K562 (cell line): ENCODE measurements at places on chromosomes 5 and 9.

GRCh38 chr9:129275626-129276247, 97.7 kb upstream of the IER5L start:
- no peak for DNase-seq

- no peak for DNase-seq
Measured at GRCh38 chr9:93467462-93467861, 14.1 kb upstream of the FAM120AOS start.

- peak; percentile 21 for DNase-seq
Measured at GRCh38 chr5:71955723-71956122, 151.6 kb upstream of the MAP1B start.

- no peak for DNase-seq
Measured at GRCh38 chr5:126920291-126920690, 110.1 kb downstream of the MARCHF3 start.

- DNase-seq: no peak
Measured at GRCh38 chr5:127766676-127767335, 63.6 kb downstream of the CCDC192 start.

DNA sequence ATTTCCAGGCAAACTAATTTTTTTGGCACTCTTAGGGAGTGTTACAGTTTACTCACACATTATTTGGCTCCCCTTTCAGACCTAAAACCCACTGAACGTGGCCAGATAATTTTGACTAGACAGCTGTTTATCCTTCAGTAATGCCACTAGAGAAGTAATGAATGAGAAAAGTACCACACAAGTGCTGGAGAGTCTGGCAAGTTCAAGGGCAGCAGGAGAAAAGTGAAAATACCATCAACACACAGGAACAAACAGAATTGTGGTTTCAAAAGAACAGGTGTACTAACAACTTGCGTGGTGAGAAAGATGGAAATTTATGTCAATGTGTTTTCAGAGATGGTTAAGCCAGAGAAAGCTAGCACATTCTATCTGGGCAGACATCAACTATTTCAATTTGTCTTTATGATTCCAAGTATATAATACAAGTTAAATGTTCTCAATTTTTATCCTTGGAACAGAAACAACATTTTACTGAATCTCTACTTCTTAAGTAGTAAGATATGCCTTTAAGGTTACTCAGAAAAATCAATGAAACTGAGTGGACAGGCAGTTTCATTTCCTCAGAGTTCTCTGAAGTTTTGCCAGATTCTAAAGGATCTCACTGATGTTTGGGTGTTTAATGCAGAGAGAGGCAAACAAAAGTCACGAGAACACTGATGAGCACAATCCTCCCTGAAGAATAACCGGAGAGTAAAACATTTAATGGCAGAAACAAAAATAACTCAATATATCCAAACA, 91.0 kb downstream of the ARSB start:
- no peak for DNase-seq

DNA sequence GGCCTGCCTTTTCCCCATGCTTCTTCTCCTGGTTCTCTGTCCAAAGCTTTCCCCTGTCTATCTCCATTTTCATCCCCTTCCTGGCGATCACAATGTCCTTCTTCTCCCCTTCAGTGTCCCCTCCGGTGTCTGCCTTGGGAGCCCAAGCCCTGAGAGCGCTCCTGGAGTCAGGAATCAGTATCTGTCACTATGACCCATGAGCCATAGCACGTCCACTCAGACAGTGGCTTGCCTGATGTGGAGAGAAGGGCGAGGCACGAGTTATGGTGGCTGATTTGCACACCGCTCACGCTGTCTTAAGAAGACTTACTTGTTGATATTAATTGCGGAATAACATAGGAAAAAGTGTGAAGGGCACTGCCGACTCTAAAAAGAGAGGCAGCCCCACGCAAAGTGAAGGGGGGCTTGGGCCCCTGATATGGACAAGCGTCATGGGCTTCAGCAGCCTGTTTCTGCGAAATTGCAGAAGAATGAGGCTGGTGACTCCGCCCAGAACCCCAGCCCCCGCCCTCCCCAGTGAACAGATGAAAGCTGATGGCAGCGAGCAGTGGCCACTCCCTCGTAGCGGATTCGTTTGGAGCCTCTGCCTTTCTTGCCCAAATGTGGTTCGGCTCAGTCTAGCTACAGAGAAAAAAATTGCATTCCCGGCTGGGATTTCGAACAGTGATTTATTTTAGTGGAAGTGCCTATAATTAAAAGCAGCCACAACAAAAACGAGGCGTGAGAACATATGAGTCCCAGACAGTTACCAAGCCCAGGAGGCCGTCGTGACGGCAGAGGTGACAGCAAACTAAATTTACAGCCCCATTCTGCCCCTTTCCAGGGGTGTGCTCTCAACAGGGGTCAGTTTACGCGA, 149.8 kb downstream of the ICE1 start:
- DNase-seq: peak; percentile 49

GRCh38 chr9:113701774-113702755, 174.0 kb upstream of the ZNF618 start:
- no peak for DNase-seq

GRCh38 chr9:89481538-89481915, 16.4 kb downstream of the SEMA4D start:
- DNase-seq: no peak

GRCh38 chr9:17609312-17610005, 30.6 kb downstream of the SH3GL2 start:
- no peak for DNase-seq

- DNase-seq: no peak
Measured at GRCh38 chr5:128572051-128572929, 34.2 kb upstream of the FBN2 start.

GRCh38 chr5:138955013-138955660, 80.0 kb upstream of the LRRTM2 start:
- DNase-seq: no peak

- no peak for DNase-seq
Measured at GRCh38 chr5:44862808-44863207, 54.1 kb downstream of the MRPS30 start.

- DNase-seq: no peak
Measured at GRCh38 chr9:7137040-7137439, 379.3 kb downstream of the KDM4C start.

DNA sequence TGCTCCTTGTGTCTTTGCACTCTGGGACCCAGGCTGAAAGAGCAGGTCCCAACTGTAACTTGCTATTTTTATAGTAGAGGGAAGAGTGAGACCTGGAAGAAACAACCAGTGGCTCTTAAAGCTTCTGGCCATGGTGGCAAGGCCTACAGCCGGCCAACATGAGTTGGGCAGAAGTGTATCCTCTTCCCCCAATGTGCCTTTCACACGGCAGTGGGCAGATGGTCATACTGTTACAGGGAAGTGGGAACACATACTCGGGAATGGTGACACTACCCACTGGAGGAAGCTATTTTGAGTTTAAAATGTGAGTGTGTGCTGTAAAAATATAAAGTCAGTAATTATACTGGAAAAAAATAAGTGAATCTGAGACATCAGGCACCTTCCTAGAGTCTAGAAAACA, 116.0 kb downstream of the MVB12B start:
- DNase-seq: no peak

- DNase-seq: no peak
Measured at GRCh38 chr9:94286116-94286515, 27.0 kb downstream of the ZNF169 start.

DNA sequence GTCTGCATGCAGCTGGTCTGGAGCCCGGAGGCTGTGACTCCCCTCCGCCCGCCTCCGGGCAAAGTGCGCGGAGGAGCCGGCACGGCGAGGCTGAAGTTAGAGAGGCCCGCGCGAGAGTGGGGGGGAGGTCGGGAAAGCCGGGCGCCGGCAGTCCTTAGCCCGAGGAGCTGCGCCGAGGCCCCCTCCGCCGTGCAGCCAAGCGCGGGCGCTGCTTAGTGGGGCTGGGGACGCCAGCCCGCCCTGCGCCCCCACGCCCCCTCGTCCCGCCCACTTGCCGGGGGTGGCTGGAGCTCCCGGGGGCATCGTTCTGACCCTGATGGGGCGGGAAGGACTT, 403 bp downstream of the NINJ1 start:
- peak; percentile 74 for DNase-seq

GRCh38 chr5:83914662-83915418, 194.2 kb upstream of the HAPLN1 start:
- no peak for DNase-seq

DNA sequence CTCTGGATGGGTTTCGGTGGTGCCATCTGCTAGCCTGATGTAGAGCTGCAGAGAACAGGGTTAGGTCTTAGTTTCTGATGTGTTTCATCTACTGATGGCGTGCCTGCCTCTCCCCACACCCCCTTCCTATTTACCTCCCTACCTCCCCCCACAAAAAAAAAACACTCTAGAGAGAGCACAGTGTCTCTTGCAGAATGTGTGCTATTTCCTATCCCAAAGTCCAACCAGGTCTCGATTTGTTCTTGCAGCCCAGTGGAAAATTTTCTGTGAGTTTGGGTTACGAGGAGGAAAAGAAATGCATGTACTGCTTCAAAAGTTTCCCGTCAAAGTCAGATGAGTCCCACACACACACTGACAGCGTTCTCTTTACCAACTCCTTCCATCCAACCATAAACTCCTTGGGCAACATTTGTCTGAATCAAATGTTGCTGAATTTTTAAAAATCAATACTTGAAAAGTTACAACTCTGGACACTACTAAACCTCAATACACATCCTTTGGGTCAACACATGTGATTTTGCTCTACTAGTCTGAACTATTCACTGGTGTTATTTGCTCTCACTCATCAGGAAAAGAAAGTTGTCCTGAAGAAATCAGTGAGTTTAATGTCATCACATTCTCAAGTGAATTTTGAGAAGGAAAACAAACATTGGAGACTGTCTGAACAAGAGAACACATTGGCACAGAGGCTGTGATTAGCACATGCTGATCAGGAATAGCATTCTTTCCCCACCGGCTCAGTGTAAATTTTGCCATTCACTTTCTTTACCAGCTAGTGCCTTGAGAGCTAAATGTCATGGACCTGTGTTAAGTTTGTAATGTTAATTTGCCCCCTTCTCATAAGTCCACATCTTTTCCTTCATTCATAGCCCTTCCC, 84.1 kb downstream of the MAMDC2 start:
- DNase-seq: no peak

GRCh38 chr9:127488946-127489345, 37.6 kb downstream of the LRSAM1 start:
- no peak for DNase-seq

DNA sequence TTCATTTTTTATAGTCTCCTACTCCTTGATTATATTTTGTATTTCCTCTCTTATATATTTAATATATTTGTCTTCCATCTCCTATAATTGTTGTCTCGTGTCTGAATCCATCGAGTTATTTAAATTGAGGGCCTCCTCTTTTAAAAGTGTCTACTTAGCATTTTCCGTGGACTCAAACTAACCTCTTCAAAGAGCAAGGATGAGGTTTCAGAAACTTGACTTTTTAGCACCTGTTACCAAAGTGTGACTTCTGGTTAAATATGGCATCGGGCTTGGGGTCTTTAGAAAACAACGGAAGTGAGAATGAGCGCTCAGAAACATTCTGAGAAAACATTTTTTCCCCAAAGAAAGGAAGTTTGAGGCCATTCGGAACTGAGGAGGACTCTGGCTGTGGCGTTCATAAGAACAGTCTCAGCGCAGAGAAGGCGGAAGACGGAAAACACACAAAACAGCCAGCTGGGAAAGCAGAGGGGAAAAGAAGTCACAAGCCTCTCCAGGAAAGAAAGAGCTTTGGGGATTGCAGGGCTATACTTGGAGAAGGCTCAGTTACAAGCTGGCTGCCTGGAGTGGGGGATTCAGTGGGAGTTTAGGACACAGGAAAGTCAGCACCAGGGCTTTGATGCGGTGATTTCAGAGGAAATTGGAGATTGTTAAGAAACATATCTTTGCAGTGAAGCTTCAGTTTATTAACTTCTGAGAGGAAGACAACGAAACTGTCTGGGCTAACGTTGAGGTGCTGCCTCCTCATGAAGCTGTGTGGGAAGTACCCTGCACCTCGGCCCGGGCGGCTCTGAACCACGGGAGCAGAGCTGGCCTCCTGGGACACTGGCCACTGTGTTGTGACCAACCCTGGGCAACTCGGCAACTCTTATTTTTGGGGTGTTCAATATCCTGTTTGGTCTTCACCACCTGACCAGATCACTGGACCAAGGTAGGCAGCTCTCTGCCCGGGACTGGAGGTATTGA, 25.1 kb upstream of the IRX2 start:
- DNase-seq: no peak

DNA sequence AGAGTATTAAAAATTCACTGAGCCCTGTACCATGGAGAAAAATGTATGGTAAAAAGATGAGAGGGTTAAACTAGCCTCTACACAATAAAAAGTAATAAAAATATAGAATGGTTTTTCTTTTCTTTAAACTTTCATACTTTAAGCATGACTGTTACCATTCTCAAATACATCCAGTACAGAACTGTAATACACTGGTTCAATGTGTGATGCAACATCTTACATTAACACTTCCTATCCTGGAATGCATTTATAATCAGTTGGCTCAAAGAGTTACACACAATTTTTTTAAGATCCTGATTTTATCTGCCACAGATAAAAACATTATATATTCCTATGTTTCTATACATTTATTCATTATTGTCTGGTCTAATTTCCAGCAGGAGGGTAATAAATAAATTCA, 4.7 kb downstream of the GNAQ start:
- DNase-seq: no peak

GRCh38 chr9:10144355-10144754, 468.4 kb downstream of the PTPRD start:
- DNase-seq: no peak

- DNase-seq: no peak
Measured at GRCh38 chr9:14278291-14278721, 35.6 kb downstream of the NFIB start.

GRCh38 chr9:16824545-16825330, 45.7 kb downstream of the BNC2 start:
- no peak for DNase-seq

- no peak for DNase-seq
Measured at GRCh38 chr9:119834064-119834620, 464.9 kb upstream of the BRINP1 start.

DNA sequence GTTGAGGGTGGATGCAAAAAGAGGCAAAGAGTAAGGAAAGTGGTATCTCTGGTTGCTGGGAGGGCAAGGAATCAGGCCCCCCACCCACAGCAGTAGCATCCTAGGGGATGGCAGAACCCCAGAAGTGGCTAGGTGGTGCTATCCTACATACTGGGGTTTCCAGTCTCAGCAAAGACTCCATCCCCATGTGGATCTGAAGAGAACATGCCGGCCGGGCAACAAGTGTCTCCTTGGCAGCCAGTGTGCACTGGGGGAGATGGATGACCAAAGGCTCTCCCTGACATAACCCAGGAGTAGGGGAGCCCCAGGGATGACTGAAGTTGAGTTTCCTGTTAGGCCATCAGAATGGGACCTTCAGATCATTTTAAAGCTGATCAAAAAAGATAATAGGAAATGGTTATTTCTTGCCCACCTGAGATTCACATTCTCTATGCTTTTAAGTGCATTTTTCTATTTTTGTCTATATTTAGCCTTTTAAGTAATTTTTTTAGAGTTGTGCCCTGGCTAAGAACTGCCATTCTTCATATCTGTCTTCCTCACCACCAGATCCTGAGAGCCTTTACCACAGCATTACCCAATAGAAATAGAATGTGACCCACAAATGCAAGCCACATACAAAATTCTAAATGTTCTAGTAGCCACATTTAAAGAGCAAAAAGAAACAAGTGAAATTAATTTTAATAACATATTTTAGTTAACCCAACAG, 78.7 kb upstream of the SMIM23 start:
- DNase-seq: no peak

- DNase-seq: no peak
Measured at GRCh38 chr5:135599421-135600151, 20.8 kb upstream of the CXCL14 start.
